ENCODE measurements at places on chromosomes 2 and 18. TPM values are rescaled to one million over a fixed set of nuclear protein-coding genes. Genes with fewer than 3 reads are reported as not detected.

Gene CD8A
- total RNA-seq, result 1.6 TPM

Gene RBBP8
- 33.4 TPM for total RNA-seq

Gene ANKRD29
- total RNA-seq, result 11.3 TPM

Gene PIEZO2
- total RNA-seq, result 3.2 TPM

Gene KLHL14
- 2.1 TPM for total RNA-seq

Gene TXNDC2
- not detected for total RNA-seq

Gene TANC1
- 16.6 TPM for total RNA-seq

Gene IGFBP5
- total RNA-seq, result 59.3 TPM

Gene ARHGAP28
- 10.1 TPM for total RNA-seq

Data from diencephalon (tissue), 1 donor.